ENCODE measurements at places on chromosomes 5 and 9. TPM values are rescaled to one million over a fixed set of nuclear protein-coding genes. Genes with fewer than 3 reads are reported as not detected.

The GHR gene
- not detected for total RNA-seq

The CDX1 gene
- total RNA-seq: not detected

The DOK3 gene
- total RNA-seq: 4.2 TPM

The ORM2 gene
- not detected for total RNA-seq

Measured in A549 treated with ZK216348 at 1 μM for 4 hours (cell line).